A549 treated with CpdA at 1 μM for 4 hours (cell line): ENCODE measurements at places on chromosomes 16 and 17. TPM values are rescaled to one million over a fixed set of nuclear protein-coding genes. Genes with fewer than 3 reads are reported as not detected.

The GJD3 gene
- total RNA-seq = 0.71 to 1.3 TPM (median 1.2 TPM) in 5 replicates

The NAGLU gene
- total RNA-seq = 31.1 to 46.8 TPM (median 42.4 TPM) in 5 replicates

The ABCC3 gene
- 114 to 159 TPM (median 130 TPM) in 5 replicates for total RNA-seq

The GP1BA gene
- 0.03 TPM in 1 of 5 replicates, not detected in the others for total RNA-seq

The IL21R gene
- total RNA-seq = 0.02 to 0.04 TPM in 2 of 5 replicates, not detected in the others

The CNEP1R1 gene
- 16.9 to 20.7 TPM (median 17.5 TPM) in 5 replicates for total RNA-seq

The ADAP2 gene
- total RNA-seq = 2.2 to 3.1 TPM (median 2.8 TPM) in 5 replicates

The CD300E gene
- total RNA-seq = not detected in 5 replicates

The EVPLL gene
- total RNA-seq = not detected in 5 replicates

The KRT27 gene
- not detected in 5 replicates for total RNA-seq

The ATP6V0A1 gene
- 38.9 to 52.3 TPM (median 50.4 TPM) in 5 replicates for total RNA-seq

The SLFN12L gene
- total RNA-seq = 0.02 to 0.26 TPM in 2 of 5 replicates, not detected in the others

The SMPD3 gene
- 0.09 to 0.48 TPM (median 0.32 TPM) in 5 replicates for total RNA-seq

The ARHGDIA gene
- total RNA-seq = 578 to 637 TPM (median 592 TPM) in 5 replicates

The C16orf96 gene
- total RNA-seq = not detected in 5 replicates

The PYDC1 gene
- not detected in 5 replicates for total RNA-seq

The NF1 gene
- total RNA-seq = 16.3 to 22.3 TPM (median 21.5 TPM) in 5 replicates

The CD300LG gene
- total RNA-seq = 0.05 TPM in 1 of 5 replicates, not detected in the others

The CTF1 gene
- 0.09 to 0.23 TPM (median 0.16 TPM) in 4 of 5 replicates, not detected in the other for total RNA-seq

The MYCBPAP gene
- 0.32 to 1.0 TPM (median 0.37 TPM) in 5 replicates for total RNA-seq

The USP22 gene
- total RNA-seq = 124 to 134 TPM (median 129 TPM) in 5 replicates

The MPV17L gene
- 3.0 to 6.4 TPM (median 4.6 TPM) in 5 replicates for total RNA-seq

The SLC35G6 gene
- not detected in 5 replicates for total RNA-seq

The NPIPB8 gene
- 0.49 to 0.97 TPM in 2 of 5 replicates, not detected in the others for total RNA-seq

The CENPX gene
- 147 to 209 TPM (median 190 TPM) in 5 replicates for total RNA-seq

The OTOP3 gene
- total RNA-seq = not detected in 5 replicates

The PALB2 gene
- 11.0 to 12.6 TPM (median 11.6 TPM) in 5 replicates for total RNA-seq

The NPIPB4 gene
- total RNA-seq = 23.2 to 32.5 TPM (median 27.1 TPM) in 5 replicates

The B4GALNT2 gene
- 0.29 to 0.70 TPM (median 0.51 TPM) in 5 replicates for total RNA-seq

The TGFB1I1 gene
- total RNA-seq = 34.3 to 68.8 TPM (median 45.1 TPM) in 5 replicates

The AURKB gene
- total RNA-seq = 153 to 173 TPM (median 159 TPM) in 5 replicates

The GRAP gene
- total RNA-seq = 0.16 to 0.50 TPM (median 0.21 TPM) in 5 replicates

The RDM1 gene
- 2.6 to 3.4 TPM (median 2.8 TPM) in 5 replicates for total RNA-seq

The CCDC40 gene
- 4.5 to 7.5 TPM (median 6.2 TPM) in 5 replicates for total RNA-seq

The CHST4 gene
- 0.06 to 0.20 TPM (median 0.06 TPM) in 4 of 5 replicates, not detected in the other for total RNA-seq

The MRPS34 gene
- 159 to 264 TPM (median 239 TPM) in 5 replicates for total RNA-seq

The C1QTNF8 gene
- not detected in 5 replicates for total RNA-seq

The SPNS2 gene
- total RNA-seq = 7.3 to 13.9 TPM (median 10.7 TPM) in 5 replicates

The TM4SF5 gene
- 0.48 to 0.91 TPM (median 0.65 TPM) in 5 replicates for total RNA-seq

The ADAMTS18 gene
- total RNA-seq = 0.01 TPM in 1 of 5 replicates, not detected in the others

The SEPTIN1 gene
- total RNA-seq = 1.4 to 2.2 TPM (median 1.8 TPM) in 5 replicates

The RGS11 gene
- total RNA-seq = 3.7 to 5.5 TPM (median 4.1 TPM) in 5 replicates

The TNFRSF17 gene
- not detected in 5 replicates for total RNA-seq

The TEX14 gene
- total RNA-seq = 0.02 to 0.15 TPM (median 0.09 TPM) in 4 of 5 replicates, not detected in the other

The GLOD4 gene
- 95.3 to 139 TPM (median 97.1 TPM) in 5 replicates for total RNA-seq

The SETD1A gene
- 17.6 to 24.3 TPM (median 21.8 TPM) in 5 replicates for total RNA-seq

The KCTD5 gene
- 37.7 to 45.1 TPM (median 42.1 TPM) in 5 replicates for total RNA-seq

The C17orf100 gene
- 2.3 to 3.1 TPM (median 2.9 TPM) in 5 replicates for total RNA-seq

The GRAPL gene
- total RNA-seq = not detected in 5 replicates

The DYNLRB2 gene
- total RNA-seq = 0.49 to 0.50 TPM in 2 of 5 replicates, not detected in the others

The ACSF2 gene
- 9.6 to 16.2 TPM (median 12.4 TPM) in 5 replicates for total RNA-seq

The CSH2 gene
- not detected in 5 replicates for total RNA-seq

The CEP295NL gene
- total RNA-seq = 0.38 to 0.56 TPM (median 0.48 TPM) in 5 replicates

The TMEM114 gene
- not detected in 5 replicates for total RNA-seq
